Ecto neural progenitor cell (in vitro differentiated cells): ENCODE measurements at places on chromosomes 5 and 9.
A peak's percentile ranks its signal among the peaks of the same experiment; 100 is the strongest.

- peak; percentile 30 for DNase-seq
These were observed 148.2 kb upstream of the LRRTM2 start for GRCh38 chr5:139023286-139023685.

DNA sequence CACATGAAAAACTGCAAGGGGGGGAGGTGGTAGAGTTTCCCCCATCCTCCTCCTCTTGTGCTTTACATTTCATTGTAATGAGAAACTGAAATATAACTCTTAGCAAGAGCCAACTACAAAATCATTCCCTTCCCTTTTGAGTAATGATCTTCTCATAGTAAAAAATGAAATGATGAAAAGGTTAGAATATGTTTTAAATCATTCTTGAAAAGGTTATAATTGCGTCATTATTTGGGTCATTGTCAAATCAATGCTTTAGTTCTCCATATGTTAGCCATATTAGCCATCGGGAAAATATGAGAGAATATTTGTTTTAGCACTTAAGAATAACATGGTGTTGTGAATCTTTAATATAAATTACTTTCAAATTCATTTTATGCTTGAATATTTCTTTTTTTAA is 1185.0 kb upstream of the CDH18 start:
- no peak for DNase-seq

DNA sequence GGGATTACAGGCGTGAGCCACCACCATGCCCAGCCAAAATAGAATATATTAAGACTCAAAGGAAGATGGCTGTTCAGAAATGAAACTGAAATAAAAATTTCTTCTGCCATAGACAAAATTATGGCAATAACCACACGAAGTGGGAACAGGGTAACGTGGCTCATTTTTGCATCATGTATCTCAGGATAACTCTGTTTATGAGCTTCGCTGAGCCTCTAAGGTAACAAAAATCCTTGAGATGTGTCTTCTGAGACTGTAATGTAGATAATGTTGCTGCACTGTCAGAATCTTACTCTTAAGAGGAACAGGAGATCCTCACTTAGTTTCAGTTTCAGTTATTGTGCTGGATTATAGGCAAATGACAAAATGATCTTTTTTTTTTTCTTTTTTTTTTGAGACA is 153.8 kb downstream of the GOLPH3 start:
- no peak for DNase-seq

- no peak for DNase-seq
These were observed 1653.1 kb upstream of the CDH9 start for GRCh38 chr5:28691526-28691925.

DNA sequence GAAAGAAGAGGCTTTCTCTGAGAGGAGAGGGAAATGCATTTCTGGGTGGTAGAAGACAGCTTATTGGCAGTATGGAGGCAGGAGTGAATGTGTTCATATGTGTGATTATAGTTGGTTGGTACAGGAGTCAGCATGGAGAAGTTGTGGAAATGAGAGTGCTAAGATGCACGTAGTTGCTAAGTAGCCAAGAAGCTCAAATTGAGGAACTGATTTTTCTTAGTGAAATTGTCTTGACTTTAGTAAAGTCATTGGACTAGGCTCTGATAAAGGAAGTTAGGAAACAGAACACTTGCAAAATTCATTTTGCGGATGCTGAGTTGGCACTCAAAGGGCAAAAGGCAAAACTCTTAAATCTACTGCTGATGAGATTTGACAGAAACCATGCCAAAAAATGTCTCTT is 158.9 kb upstream of the VCAN start:
- no peak for DNase-seq

GRCh38 chr5:103624035-103624480 is 61.5 kb upstream of the NUDT12 start:
- no peak for DNase-seq

- DNase-seq: peak; percentile 16
These were observed 173.9 kb downstream of the AOPEP start for GRCh38 chr9:94900222-94901018.

DNA sequence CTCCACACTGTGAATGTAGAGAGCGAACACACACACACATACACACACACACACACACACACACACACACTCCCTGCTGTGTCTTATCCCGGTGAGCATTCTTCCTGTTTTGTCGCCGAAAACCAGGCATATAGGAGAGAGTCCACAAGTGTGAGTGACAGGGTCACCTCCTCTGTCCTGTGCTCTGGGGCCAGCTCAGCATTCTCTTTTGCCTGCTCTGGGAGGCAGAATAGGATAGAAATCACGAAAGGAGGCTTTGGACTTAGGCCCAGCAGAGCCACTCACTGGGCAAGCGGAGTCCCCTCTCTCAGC is 3.0 kb downstream of the LAMC3 start:
- DNase-seq: no peak

- DNase-seq: no peak
These were observed 17.2 kb downstream of the TRIM14 start for GRCh38 chr9:98101868-98102273.

DNA sequence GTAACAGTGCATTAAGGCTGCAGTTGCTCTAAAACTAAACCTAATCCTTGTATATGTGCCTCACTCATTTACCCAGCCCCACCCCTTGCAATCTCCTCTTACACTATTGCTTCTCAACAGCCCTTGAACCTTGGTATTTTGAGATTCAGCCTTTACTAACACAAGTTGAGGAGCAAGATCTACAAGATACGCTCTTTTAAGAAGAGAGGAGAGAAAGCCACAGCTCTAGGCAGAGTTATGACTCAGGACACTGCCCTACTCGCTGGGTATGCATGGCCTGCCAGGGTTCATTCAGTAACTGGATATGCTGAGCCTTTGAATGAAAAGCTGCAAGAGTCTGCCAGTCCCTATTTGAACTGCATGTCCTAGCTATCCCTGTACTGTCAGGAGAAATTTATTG is 219.5 kb downstream of the PCSK5 start:
- DNase-seq: no peak

DNA sequence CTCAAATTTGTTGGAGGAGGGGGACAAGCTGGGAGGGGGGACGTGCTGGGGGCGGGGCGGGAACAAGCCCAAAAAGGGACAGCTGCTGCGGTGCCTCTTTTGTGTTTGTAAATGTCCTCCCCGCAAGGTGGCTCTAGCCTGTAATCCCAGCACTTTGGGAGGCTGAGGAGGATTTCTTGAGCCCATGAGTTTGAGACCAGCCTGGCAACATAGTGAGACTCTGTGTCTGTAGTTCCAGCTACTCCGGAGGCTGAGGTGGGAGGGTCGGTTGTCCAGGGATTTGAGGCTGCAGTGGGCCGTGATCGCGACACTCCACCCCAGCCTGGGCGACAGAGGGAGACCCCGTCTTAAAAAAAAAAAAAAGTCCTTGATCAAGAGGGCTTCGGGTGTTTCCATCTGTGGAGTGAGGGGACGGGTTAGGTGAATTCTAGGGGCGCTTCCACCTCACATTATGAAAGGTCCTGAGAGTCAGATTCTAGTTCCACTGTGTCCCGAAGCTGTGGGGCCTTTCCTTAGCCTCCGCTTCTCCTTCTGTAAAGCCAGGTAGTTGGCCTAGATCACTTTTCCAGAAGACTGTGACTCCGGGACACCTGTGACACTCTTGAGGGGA is 779 bp upstream of the CTNNA1 start:
- peak; percentile 64 for DNase-seq

- peak; percentile 94 for DNase-seq
These were observed 2.1 kb downstream of the CA9 start for GRCh38 chr9:35675732-35676392.

DNA sequence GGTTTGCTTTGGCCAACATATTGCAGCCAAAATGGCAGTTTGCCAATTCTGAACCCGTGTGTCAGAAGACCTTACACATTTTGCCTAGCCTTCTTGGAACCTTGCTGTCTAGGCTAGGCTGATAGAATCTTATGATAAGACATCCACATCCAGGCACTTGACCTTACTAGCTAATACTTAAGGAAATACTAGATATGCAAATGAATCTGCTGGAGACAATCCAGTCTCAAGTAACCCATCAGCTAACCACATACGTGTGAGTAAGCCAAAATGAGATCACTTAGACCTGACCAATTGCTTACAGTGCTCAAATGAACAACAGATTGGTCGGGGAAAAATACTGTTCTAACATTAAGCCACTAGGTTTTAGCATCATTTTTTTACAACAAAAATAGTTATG is 1504.6 kb upstream of the CDH9 start:
- no peak for DNase-seq

GRCh38 chr5:1767524-1768282 is 31.9 kb downstream of the MRPL36 start:
- DNase-seq: no peak

DNA sequence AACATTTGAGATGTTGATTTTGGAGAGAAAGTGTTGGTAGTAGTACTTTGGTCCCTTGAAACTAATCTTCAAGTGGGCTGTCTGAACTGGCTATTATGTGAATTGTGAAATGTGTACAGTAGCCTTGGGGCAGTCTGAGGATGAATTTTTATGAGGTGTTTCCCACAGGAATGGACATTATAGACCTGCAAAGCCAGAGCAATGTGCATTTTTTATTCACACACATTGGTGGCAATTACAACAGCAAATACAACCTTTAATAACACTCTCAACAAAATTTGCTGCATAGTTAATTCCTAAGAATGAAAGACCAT is 147.0 kb downstream of the PAM start:
- DNase-seq: no peak

DNA sequence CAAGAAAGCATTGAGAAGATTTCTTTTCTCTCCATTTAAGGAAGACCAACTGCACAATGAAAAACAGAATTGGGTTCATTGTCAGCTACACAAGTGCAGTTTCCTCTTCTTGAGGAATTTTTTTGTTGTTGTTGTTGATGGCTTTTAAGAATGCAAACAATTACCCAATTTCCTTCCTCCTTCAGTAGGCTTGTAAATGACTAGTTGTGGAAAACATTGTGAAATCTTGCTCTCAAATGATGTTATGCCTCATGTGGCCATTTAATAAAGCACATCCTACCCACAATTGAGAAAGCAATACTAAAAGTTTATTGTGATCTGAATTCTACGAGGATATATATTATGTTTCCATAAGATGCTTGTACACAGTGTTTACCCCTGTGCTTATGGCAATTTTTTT is 171.6 kb downstream of the FAM174A start:
- DNase-seq: no peak

GRCh38 chr9:114606068-114606467 is 5.0 kb upstream of the TMEM268 start:
- DNase-seq: peak; percentile 66

DNA sequence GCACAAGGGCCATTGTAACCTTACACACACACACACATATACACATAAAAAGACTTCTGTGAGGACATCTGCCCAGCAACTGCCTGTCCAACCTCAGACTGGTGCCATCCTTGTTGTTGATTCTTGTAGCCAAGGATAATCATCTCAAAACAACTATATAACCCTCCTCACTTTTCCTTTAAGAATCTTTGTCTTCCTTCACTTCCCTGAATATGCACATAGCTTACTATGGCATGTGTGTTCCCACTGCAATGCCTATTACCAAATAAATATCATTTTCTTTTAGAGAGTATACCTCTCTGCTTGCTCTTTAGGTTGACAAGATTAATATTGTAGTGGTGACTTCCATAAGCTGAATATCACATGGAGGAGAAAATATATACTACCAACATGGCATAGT is 55.2 kb downstream of the APBA1 start:
- no peak for DNase-seq

DNA sequence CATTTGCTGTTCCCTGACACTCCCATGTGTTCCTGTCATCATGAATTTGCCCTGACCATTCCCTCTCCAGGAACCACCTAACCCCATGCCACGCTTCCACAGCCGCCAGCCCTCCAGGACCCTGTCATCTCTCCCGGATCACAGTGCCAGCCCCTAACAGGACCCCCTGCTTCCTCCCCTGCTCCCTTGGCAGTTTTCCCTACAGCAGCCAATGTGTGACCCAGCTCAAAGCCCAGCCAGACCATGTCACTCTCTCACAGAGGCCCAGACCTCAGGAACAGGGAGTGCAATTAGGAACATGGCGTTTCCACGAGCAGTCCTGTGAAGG is 8.1 kb downstream of the FOXE1 start:
- no peak for DNase-seq

DNA sequence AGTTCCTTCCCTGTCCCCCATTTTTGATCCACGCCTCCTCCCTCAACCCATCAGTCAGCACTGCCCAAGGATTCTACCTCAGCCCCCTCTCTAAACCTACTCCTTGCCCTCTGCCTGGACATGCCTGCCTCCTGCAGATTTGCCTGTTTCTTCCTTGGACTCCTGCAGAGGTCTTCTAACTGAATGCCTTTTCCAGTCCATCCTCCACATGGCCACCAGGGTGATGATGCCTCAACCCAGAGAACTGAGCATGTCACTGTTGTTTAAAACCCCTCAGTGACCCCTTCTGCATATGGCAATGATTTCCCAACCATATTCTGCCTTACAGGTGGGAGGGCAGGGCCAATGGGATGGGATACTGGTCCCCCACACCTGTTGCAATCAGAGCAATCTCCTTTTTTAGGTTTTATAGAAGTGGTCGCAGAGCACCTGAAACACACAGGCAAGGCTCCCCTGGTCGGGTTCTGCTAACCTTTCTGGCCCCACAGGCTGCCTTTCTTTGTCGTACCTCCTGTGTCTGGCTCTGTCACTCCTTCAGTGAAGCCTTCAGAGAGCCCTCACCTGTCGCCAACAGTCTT is 9.3 kb downstream of the PHYKPL start:
- no peak for DNase-seq

DNA sequence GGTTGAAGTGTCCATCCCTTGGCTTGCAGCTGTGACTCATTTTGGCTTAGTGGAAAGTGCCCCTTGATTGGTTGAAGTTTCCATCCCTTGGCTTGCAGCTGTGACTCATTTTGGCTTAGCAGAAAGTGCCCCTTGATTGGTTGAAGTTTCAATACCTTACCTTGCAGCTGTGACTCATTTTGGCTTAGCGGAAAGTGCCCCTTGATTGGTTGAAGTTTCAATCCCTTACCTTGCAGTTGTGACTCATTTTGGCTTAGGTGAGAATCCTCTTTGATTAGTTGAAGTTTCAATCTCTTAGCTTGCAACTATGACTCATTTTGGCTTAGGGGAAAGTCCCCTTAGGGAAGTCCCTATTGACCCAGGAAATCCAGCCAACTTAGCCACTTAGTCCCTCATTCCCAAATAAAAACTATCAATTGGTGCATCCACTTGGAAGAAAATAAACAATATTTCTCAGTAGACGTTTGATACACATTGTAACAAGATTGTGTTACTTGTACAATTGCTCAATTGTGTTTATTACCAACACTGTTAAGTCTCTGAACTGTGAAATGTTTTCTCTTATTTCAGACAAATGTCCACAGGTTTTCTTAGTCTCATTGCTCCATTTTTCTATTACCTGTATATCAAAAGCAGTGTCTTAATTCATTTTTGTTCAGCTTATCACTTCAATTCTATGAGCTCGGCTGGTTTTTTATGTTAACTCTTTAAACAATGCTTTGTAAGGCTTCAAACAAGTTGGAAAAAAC is 2308.8 kb upstream of the ACO1 start:
- no peak for DNase-seq

DNA sequence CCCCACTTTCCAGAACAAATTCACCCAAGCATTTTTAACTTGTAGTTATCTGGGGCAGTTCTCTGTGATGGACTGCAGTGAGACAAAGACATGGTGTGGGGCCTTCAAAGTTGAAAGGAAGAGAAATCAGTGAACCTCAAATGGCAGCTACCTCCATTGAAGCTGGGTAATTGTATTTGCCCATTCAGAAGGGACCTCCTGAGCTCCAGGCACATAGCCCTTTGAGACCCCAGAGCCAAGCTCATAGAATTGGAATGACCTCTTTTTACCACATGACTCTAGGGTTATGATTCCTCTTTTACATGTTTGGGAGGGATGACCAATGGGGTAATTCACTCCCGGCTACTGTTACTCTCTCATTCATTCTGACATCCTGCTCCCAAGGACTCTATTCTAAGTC is 368.4 kb upstream of the ITGA1 start:
- peak; percentile 46 for DNase-seq
